ENCODE measurements at places on chromosomes 7 and 10.

DNA sequence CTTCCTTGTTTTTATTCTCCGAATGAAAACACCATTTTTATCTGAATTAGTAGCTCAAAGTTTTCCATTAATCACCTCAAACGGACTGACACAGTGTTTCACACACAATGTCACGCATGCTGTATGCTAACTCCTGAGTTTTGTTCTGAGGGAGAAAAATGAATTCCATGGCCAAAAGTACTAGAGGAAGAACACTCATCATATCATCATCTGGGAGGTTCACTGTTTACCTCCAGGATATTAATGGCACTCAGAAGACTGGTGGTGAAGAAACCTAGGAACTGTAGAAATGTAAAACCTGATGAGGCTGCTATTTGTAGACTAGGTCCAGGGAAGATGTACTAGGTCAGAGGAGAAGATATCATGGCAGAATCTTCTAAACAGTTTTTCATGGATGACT, 395.6 kb upstream of the ETV1 start:
- no peak for DNase-seq

GRCh38 chr7:105448181-105448580, 59.5 kb upstream of the SRPK2 start:
- no peak for DNase-seq

DNA sequence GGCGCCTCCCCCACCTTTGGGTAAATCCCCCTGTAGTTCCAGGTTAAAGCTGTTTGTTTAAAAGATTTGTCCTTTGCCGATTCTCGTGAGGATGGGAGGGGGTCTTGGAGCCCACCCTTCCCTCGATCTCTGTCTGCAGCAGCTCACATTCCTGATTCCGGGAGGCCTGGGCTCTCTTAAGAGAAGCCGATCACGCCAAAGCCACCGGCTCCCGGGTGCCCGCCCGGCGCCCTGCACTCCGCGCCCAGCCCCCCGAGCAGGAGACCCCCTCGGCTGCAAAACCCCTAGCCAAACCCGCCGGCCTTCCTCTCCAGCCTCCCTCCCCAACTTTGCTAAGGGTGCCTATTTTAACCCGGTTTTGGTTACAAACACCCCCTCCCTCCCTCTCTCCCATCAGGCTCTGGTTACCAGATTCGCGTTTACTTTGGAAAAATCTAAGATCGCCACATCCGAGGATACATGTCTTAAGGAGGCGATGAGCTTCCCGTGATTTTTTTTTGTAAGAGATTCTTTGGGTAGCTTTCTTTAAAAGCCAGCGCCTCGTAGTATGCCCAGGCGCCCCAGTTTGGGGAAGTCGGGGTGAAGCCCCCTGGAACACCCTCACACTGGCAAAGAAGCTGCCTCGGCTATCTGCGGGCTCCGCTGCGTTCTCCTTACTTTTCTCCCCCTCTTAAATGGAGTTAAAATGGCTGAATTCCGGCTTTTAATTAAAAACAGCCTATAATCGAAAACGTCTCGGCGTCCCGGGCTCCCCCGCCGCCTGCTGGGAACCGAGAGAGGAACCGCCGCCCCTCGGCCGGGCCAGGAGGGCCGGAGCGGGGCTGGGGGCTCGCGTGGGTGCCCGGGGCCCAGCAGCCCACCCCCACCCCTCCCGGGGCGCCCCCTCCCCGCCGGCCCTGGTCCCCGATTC, 983 bp downstream of the TNRC18 start:
- DNase-seq: peak; percentile 56

DNA sequence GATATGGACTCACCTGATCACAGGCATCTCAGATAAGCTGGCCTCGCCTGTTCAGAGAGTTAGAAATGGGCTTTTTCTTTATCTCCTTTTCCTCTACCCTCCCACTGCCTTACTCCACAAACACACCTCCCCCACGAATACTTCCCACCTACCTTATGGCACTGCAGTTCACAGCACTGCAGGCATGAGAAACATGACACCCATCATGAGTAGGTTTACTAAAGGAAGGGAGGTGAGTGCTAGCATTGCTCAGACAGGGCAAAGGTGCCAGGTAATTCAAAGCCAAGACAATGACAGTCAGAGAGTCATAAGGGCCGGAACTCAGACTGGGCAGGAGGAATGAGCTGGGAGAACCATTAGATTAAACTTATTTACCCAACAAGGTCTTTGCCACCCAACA, 220.6 kb downstream of the FAM107B start:
- peak; percentile 1 for DNase-seq

GRCh38 chr10:21473135-21473534, 52.3 kb downstream of the SKIDA1 start:
- no peak for DNase-seq

DNA sequence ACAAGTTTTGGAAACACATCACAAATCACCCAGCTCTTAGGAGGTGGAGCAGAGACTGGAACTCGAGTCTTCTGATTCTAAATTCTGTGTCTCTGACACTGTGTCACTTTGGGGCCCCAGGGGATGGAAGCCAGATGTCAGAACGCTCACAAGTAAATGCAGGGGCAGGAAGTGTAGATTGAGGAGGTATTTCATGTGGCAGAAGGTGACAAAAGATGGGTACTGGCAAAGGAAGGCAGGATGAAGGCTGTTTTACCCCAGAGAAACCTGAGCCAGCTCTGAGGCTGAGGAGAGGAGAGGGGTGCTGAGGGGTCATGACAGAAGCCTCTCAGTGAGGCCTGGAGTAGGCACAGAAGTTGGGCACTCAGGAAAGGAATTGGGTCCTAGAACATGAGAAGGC, 6.0 kb upstream of the PURB start:
- DNase-seq: no peak

GRCh38 chr10:45243261-45243660, 72.1 kb downstream of the OR13A1 start:
- no peak for DNase-seq

GRCh38 chr7:26090927-26091519, 61.0 kb upstream of the NFE2L3 start:
- DNase-seq: peak; percentile 78

- no peak for DNase-seq
Measured at GRCh38 chr10:69262292-69262751, 16.0 kb upstream of the HK1 start.

GRCh38 chr10:77959887-77960455, 33.4 kb upstream of the DLG5 start:
- DNase-seq: no peak

DNA sequence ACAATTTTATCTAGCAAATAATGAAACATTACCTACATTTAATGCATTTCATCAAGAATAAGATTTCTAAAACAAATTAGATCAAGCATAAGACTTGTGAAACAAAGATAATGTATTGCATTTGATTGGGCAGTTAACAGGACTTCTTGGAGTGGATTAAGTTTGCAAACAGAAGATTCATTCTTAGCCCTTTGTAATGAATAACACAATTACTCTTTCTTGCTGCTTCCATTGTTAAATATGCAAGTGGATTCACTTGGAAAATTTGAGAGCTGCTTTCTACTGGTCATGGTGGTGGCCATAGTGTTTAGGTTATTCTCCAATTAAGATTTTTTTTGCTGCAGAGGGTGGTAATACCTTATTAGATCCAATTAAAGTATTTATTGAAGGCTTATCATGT, 6.0 kb downstream of the PPP1R9A start:
- no peak for DNase-seq

Data from NCI-H526 (cell line).